Memory B cell (primary cell): ENCODE measurements at places on chromosomes 16 and 17.
A peak's percentile ranks its signal among the peaks of the same experiment; 100 is the strongest.

DNA sequence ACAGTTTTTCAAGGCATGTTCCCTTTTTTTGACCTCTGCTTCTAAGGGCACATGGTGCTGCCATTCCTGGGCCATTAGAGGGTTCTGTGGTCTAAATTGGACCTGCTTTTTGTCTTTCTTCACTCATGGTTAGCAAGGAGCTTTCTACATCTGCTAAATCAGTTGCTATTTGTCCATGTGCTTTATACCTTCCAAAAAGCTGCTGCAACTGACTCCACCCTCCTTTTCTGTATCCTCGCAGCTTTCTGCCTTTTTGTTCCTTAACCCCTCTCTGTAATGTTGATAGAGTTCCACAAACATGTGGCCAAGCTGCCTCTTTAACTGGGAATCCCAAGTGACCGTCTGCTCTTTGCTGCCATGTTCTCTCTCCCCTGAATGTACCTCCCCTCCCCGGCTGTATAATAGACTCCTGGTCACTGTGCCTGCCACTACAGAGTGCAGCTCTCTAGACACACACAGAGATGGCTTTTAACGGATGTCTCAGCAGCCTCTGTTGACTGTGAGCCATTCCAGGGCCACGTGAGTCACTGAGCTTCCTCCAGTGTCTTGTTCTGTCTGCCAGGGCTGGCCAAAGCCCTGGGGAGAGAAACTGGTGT lies 57.4 kb upstream of the TEKT3 start:
- DNase-seq = no peak

GRCh38 chr16:65781363-65781762 lies 585.1 kb upstream of the CDH5 start:
- DNase-seq = no peak

DNA sequence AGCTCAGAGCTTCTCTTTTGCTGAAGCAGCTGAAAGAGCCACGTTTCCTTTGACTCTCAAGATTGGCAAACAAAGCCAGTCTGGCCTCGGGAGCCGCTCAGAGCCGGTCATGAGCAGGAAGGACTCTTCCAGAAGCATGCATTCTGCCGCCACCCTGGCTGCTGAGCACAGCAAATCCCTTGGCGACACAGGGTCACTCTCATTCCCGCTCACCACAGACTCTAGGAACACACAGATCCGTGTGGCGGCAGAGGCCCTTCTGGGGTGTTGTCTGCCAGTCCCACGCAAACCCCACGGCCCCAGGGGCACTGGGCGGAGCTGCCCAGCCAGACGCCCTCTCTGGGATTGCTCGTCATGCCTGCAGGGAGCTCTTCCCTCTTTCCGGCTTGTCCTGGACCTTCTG lies 157.0 kb downstream of the C16orf95 start:
- DNase-seq = no peak

DNA sequence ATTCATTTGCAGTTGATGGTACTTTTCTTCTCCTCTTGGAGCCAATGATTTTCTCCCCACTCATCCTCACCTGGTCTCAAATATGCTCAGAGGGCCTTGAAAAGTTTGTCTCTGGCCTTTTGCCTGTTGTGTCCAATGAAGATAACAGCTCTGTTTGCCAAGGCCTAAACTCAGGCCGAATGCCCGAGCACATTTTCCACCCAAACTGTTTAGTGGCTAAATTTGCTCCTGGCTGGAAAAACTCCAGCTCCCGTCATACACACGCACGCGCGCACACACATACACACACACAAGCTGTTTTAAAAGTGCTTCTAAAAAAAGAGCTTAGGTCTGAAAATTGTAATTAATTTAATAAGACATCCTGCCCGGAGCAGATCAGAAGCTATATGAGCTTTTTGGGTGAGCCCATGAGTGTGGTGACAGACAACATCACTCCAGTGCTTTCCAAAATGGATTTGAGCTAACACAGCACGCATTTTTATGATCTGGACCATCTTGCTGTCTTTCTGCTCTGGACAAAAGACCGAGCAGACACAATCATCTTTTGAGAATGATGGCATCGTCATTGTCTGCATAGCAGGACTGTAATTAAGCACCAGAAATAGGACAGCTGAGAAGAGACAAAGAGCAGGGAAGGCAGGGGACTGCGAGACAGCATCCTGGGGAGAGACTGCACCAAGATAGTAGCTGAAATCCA lies 48.9 kb downstream of the IRX6 start:
- DNase-seq = no peak

DNA sequence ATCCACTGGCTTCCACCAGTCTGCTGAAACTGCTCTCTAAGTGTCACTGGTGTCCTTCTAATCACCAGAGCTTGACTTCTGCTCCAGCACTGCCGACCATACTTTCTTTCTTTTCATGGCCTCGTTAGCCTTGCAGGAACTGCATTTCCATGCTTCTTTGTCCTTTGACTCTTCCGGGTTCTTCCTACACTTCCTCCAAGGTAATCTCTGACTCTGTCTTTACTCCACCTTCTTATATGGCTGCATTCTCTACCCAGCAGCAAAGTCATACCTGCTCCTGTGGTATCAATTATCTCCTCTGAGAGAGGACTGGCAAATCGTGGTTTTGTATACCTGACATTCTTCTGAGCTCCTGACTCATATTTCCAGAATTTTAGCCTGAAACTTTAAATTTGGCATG lies 6.5 kb downstream of the HSD17B2 start:
- DNase-seq = no peak

DNA sequence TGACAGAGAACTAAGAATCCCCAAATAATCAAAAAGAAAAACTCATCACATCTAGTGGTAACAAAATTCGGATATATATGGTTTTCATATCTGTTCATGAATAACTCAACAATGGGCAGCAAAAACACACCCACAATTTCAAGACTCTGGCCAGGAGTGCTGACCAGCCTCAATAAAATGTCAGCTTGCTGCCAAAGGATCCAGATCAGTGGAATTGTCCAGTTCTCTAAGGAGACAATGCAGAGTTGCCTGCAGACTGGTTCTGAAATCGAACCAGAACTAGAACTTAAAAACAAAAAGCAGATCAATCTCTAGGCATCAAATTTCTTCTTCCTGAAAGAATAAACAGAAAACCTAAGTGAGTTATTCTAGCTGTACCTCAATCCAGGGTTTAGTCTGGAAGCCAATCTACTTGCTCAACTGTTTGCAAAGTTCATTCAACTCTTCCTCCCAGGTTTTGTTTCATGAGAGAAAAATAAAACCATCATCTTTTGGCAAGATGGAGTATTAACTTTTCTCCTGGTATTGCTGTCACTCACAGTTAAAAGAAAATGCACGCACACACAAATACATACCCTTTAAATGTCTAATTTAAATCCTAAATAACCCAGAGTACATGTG lies 61.0 kb downstream of the CFDP1 start:
- DNase-seq = no peak

DNA sequence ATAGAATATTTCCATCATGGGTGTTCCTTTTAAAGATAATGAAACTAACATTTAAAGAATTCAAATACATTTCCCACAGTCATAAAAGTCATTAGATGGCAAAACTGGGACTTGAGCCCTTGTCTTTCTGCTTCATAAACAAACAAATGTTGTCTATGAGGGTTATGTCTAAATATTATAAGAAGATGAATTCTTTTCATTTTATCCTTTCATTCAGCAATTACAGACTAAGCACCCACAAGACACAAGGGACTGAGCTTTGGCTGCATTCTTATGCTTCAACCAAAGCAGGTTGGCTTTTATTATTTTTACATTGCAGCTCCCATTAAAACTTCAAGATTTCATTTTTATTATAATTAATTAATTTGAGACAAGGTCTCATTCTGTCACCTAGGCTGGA lies 14.9 kb downstream of the SARM1 start:
- DNase-seq = no peak

DNA sequence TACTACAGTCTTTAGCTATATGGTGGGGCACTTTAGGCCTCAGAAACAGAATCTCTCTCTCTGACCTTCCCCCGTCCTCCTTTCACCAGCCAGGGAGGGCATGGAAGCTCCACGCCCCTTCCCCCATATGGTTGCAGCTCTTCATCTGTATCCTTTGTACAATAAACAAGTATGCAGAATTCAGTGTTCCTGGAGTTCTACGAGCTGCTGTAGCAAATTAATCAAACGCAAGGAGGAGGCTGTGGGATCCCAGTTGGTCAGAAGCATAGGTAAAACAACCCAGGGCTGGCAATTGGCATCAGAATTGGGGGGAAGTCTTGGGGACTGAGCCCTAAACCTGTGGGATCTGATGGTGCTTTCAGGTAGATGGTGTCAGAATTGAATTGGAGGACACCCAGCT lies 163.7 kb upstream of the NLRP1 start:
- DNase-seq = no peak

DNA sequence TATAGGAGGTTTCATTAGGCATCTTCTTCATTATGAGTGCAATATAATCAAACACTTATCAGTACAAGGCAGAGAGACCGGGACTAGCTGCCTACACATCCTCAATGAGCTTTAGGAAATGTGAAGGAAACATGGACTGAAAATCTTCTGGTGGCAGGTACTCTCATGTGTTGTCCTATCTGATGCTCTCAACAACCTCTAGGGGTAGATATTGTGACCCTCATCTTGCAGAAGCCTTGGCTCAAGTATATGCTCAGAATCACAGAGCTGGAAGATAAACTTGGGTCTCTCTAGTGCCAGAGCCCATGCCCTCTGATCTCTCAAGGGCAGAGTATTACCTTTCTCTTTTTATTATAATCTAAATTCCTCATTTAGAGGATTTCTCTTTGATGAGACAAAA lies 181.6 kb upstream of the C17orf78 start:
- DNase-seq = no peak

DNA sequence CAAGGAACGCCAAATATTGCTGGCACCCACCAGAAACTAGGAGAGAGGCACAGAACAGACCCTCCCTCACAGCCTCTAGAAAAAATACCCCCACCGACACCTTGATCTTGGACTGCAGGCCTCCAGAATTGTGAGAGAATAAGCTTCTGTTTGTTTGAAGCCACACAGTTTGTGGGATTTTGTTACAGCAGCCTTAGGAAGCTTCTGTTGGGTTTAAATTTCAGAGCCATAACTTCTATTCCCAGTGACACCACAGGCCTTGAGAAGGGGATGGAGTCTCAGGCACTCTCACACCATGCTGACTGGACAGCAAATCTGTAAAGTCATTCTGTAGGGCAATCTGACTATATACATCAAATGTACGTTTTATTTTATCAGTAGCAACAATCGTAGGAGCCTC lies 38.6 kb downstream of the RNF112 start:
- DNase-seq = no peak

DNA sequence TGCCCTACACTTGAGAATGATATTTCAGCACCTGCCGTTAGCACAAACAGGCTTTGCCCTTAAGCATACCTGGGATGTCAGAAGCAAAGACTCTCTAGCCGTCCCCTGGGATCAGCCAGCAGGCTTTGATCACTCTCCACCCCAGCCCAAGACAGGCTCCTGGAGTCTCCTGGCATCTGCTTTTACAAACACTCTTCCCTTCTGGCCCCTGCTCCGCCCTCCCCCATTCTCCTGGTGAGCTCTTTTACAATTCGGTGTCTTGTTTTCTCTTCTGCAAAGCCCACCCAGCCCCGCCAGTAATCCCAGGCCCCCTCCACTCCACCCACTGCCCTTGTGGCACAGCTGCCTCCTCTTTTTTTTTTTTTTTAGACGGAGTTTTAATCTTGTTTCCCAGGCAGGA lies 50.4 kb downstream of the KATNIP start:
- DNase-seq = no peak

GRCh38 chr16:50305441-50306061 lies 39.2 kb downstream of the ADCY7 start:
- DNase-seq = no peak

- DNase-seq = no peak
These were observed 12.5 kb downstream of the PLLP start for GRCh38 chr16:57271867-57272495.

DNA sequence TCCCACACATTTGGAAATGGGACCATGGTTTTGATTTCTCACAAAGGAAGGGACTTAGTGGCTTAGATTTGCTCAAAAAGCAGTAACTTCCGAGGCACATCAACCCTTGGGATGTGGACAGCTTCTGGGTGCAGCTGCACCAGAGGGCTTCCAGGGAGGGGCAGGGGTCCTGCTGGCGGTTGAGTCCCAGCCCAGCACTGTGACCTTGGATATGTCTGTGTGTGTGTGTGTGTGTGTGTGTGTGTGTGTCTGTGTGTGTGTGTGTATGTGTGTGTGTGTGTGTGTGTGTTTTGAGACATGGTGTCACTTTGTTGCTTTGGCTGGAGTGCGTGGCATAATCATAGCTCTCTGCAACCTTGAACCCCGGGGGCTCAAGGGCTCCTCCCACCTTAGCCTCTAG lies 130.8 kb downstream of the CLEC16A start:
- no peak for DNase-seq

- no peak for DNase-seq
These were observed 4.2 kb downstream of the ZNF689 start for GRCh38 chr16:30606004-30606403.

- DNase-seq = no peak
These were observed 36.1 kb downstream of the NOG start for GRCh38 chr17:56629531-56630075.

DNA sequence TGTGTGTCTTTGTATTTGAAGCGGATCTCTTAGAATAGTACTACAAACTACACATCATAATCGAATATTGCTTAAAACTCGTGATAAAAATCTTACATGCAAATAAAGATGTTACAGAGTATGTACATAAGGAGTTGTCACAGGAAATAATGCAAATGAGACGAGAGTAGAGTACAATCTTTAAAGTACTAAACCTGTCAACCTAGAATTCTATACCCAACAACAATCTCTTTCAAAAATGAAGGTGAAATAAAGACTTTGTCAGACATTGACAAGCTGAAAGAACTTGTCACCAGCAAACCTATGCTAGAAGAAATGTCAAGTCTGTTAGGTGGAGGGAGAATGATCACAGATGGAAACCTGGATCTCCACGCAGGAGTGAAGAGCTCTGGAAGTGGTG lies 83.7 kb upstream of the GNG13 start:
- DNase-seq = no peak

GRCh38 chr16:74606521-74607309 lies at the start of gene GLG1:
Gene GLG1, minus strand, starts transcription at chr16:74607114. Its CDS starts 20 bp downstream, at chr16:74607094.
- peak; percentile 86 for DNase-seq

GRCh38 chr17:70702683-70703255 lies 533.4 kb downstream of the KCNJ2 start:
- no peak for DNase-seq

DNA sequence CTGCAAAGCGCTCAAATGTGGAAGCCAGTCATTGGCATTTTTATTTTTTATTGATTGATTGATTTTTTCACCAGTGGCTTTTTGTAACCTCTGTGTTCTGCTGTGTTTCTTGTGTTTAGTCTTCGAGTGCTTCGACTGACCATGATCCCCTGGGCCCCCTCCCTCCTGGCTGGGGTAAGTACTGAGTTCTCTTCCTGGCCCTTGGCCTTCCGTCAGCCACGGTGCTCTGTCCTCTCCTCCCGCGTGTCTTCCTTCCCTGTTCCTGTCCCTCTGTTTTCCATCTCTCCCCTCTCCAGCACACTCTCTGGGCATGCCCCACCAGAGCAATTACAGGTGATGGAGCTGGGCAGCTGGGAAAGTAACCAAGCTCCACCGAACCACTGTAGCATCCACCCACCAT lies 25.8 kb upstream of the CLEC18A start:
- no peak for DNase-seq
